ENCODE measurements at places on chromosomes 5 and 9.

DNA sequence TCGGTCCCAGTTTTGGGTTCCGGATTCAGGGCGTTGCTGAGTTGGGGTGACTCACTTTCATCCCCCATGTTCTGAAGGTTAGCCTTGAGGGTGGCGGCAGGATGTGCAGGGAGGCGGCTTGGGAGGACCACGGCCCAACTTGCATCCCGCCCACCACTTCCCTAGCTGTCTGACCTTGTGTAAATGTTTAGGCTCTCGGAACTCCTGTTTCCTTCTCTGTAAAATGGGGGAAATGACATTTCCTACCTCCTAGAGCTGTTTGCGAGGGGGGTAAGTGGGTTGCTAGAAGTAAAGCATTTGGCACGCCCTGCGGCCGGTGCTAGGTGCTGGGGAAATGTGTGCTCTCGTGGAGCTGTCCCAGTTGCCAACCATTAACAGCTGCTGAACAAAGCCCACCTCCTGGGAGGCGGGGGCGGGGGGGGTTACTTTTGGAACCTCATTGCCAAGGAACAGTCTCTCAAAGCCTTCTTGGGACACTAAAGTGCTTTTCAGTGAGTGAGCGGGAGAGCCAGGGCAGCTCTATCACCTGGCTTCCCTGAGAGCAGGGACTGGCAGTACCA, 27.5 kb downstream of the PTGES2 start:
- DNase-seq, result no peak

DNA sequence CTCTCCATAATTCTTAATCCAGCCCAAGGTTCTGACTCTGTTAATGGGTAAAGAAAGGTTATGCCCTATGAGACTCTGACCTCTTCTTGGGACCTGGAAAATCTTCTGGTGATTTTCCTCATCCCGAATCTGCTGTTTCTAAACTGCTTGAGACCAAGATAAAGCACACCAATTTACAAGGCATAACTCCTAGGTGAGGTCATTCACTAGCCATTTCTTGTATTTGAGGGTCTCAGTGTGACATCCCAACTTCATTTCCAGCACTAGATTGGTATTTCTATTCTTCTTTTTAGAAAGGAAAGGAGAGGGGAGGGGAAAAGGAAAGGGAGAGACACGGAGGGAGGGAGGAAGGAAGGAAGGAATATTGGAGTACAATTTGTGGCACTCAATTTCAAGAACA, 51.6 kb downstream of the SLC1A1 start:
- DNase-seq, result no peak

DNA sequence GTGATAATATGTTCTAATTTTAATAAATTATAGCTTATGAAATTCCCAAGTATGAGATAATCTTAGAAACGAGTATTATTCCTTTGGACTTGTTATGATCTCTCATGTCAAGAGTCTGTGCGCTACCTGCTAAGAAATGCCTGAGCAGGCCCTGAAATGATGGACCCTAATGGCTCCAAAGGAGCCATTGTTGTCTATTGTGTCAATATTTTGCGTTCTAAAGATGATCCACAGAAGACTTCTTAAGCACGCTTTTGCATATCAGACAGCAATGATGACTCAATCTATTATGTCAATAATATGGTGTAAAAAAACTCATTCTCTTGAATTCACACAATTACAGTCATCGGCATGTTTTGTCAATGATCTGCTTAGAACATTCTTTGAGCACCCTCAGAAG, 306.1 kb downstream of the KIAA0825 start:
- no peak for DNase-seq

DNA sequence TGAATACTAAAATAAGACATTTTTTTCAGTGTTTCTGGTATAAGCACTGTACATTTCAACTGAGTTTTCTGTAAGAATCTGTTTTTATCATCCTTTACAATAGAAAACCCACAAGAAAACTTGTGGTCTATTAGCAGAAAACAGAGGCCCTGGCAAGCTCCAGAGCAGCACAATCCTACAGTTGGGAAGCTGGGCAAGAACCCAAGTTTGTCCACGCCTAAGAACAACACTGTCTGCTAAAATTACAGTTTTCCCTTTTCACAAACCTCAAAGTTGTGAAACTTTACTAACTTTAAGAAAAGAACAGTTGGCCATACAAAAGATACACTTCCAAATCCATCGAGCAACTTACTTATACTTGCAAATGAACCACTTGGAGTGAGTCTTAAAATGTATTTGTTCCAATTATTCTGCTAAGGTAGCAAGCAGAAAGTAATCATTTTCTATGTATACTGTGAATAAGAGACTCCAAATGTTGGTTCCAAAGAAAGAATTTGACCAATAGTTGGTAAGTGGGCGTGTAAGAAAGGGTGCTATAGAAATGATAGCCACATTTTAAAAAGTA, 982.0 kb upstream of the ARRDC3 start:
- DNase-seq, result no peak

GRCh38 chr9:121698627-121699570, 47.5 kb downstream of the DAB2IP start:
- peak; percentile 49 for DNase-seq

GRCh38 chr5:85479849-85480248, 1095.2 kb upstream of the EDIL3 start:
- no peak for DNase-seq

- DNase-seq, result no peak
These were observed 158.9 kb downstream of the RMI1 start for GRCh38 chr9:84139296-84140070.

- no peak for DNase-seq
These were observed 25.4 kb upstream of the WWC1 start for GRCh38 chr5:168266016-168266415.

GRCh38 chr5:154370119-154370518, 75.7 kb upstream of the SAP30L start:
- no peak for DNase-seq

- DNase-seq, result no peak
These were observed 80.8 kb downstream of the PCDH1 start for GRCh38 chr5:141797425-141797824.

GRCh38 chr9:15824310-15824709, 271.5 kb downstream of the CCDC171 start:
- DNase-seq, result no peak

DNA sequence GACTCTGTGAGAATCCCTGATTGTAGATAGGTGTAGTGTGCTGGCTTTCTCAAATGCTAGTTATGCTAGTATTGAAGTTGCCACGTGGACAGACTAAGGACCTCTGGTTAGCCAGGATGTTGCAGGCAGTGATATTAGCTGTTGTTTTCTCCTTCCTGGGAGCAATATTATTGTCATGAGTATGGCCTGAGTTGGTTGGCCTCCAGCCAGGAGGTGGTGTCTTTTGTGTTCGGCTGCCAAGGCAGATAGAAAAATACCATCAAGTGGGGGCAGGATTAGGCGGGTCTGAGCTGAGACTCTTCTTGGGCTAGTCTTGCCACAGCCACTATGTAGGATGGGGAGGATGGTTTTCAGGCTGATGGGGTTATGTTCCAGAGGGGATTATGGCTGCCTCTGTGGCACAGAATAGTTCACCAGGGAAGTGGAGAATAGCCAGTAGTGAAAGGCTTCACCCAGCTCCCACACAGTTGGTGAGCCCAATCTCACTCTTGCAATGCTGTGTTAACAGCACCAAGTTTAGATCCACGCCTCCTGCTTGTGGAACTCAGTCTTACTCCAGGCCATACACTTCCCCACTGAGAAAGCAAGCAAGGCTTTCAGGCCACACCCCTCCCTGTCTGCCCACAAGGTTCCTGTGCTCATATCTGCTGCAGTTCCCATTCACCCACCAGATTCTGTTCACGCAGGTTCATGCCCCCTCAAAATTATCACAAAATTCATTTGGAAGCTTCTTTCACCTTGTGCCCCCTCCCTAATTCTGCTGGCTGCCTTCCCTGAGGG, 31.2 kb downstream of the GHR start:
- DNase-seq, result no peak

DNA sequence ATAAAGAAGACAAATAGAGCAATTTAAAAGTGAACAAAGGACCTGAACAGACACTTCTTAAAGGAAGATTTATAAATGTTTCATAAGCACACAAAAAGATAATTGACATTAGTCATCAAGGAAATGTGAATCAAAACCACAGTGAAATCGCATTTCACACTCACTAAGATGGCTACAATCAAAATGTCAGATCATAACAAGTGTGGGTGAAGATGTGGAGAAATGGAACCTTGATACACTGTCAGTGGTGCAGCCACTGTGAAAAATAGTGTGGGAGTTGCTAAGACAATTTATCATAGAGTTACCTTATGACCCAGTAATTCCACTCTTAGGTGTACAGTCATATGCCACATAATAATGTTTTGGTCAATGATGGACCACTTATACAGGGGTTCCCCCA, 54.5 kb upstream of the HTR4 start:
- DNase-seq, result no peak

GRCh38 chr5:139151902-139152301, 46.3 kb downstream of the SIL1 start:
- no peak for DNase-seq

- DNase-seq, result no peak
These were observed 440.6 kb upstream of the MPDZ start for GRCh38 chr9:13719981-13720676.

- DNase-seq, result no peak
These were observed 66.7 kb downstream of the HRH2 start for GRCh38 chr5:175724314-175725275.

GRCh38 chr9:124342776-124343485, 72.3 kb downstream of the PSMB7 start:
- DNase-seq, result no peak

DNA sequence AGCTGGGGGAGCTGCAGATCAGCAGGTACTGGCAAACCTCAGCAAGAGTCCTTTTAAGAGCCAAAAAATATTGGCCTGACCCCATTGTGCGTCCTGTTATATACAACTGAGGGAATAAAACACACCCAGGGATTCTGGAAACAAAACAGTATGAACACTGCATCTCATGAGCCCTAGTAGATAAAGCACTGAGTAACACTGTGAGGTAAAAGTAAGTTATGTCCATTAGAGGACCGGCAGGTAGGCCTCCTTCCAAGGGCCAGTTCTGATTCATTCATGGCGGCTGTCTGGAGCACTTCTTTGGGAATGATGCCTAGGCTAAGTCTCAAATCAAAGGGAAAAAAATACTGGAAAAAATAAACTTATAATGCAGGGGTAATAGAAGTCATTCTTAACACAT, 64.9 kb downstream of the PDE4D start:
- no peak for DNase-seq

DNA sequence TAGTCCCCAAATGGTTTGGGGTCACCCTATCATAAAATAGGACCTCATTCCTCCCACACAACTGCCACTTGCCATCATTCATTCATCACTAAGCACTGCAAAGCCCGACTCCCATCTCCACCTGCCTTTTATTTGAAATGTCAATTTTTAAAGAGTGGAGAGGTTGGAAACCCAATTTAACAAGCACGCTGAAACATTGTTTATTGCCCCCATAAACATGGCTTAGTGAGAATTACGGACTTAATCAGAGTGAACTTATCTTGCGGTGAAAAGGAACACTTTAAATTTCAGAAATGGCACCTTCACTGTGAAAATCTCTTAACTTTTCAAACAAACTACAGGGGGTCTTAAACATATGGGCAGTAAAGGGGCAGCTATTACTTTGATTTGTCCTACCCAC, 241.1 kb downstream of the CRB2 start:
- DNase-seq, result no peak

GRCh38 chr9:96651626-96652025, 3.5 kb downstream of the PRXL2C start:
- no peak for DNase-seq

GRCh38 chr5:66180282-66181155, 36.4 kb downstream of the SREK1 start:
- no peak for DNase-seq

GRCh38 chr5:157162919-157163510, 3.0 kb downstream of the GARIN3 start:
- DNase-seq, result no peak

GRCh38 chr9:90092508-90092907, 487.7 kb downstream of the GADD45G start:
- no peak for DNase-seq

GRCh38 chr5:176639981-176640380, 7.3 kb upstream of the TSPAN17 start:
- DNase-seq, result no peak

DNA sequence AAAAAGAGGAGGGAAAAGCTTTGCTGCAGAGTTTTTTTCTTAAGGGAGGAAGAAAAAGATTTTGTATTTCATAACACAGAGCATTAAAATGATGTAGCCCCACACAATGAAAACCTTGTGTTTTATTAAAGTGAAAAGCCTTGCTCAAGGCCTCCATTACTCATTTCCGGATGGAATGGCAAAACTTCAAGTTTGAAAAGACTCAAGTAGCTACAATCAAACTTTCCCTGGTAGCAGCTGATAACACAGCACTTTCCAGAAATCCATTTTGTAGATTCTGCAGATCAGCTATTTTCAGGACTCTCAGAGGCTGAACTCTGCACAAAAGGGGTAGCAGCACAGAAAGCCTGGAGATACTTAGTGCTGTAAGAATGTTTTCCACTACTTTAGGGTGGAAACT, 374.8 kb downstream of the NFIB start:
- DNase-seq, result no peak

- no peak for DNase-seq
These were observed 5.8 kb downstream of the PPP1R26 start for GRCh38 chr9:135485385-135485784.

DNA sequence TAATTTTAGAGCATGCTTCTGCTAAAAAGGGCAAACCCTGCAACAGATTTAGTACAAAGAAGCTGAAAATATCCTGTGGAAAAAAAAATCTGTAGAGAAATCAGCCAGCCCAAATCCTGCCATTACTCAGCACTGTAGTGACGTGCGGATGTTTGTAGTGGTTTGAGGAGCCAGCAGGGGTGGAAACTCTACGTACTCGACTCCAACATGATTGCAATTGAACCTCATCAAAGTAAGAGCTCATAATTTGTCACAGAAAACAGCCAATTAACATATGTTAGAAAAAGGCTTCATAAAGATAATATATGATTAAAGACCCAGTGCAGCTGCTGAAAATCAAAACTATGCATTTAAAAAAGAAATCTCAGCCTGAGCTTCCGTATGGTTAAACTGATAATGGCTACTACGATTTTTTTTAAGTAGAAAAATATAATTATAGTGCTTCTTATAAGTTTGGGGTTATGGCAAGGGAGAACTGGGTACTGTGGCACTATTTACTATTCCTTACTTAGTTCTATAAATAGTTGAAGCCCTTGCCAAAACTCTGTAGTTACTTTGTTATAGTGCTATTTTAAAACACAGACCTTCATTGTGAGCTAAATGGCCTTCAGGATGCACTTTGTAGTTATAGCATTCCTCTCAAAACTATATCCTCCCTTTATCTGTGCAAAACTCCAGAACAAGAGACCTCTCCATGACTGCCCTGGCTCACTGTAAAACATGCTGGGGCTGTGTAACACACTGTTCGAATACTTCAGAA, 49.4 kb downstream of the MEF2C start:
- peak; percentile 32 for DNase-seq
